Calu3 (cell line): ENCODE measurements at places on chromosomes 2 and 18. TPM values are rescaled to one million over a fixed set of nuclear protein-coding genes. Genes with fewer than 3 reads are reported as not detected.

DNA sequence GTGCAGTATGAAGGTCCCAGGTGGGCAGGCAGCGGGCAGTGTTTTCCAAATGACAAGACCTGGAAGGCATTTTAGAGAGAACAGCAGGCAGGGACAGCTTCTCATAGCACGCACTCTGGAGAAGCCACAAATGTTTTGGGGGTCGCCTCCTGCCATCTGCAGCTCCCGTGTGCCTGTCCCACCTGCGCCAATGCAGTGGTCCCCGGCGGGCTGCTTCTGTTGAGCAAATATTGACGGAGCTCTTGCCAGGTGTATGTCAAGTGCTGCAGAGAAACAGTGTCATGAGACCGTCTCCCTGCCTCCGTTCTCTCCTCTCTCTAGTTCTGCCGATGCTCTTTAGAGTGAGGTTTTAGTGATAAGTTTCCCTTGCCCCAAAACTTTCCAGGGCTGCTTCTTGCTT lies 174.8 kb downstream of the LDLRAD4 start:
- DNase-seq: no peak

- peak; percentile 34 for DNase-seq
These were observed 63.7 kb downstream of the COL4A3 start for GRCh38 chr2:227228061-227228667.

GRCh38 chr2:2237563-2237962 lies 93.5 kb downstream of the MYT1L start:
- DNase-seq: no peak

GRCh38 chr2:100978582-100979191 lies 23.4 kb upstream of the RPL31 start:
- DNase-seq: no peak

- DNase-seq: no peak
These were observed 426.1 kb downstream of the PARD3B start for GRCh38 chr2:204971206-204971907.

- no peak for DNase-seq
These were observed 10.4 kb upstream of the ST8SIA5 start for GRCh38 chr18:46767217-46767616.

- no peak for DNase-seq
These were observed 168.5 kb upstream of the KLF7 start for GRCh38 chr2:207334301-207334623.

- no peak for DNase-seq
These were observed 93.4 kb upstream of the LDLRAD4 start for GRCh38 chr18:13125191-13125590.

- DNase-seq: no peak
These were observed 18.4 kb upstream of the YES1 start for GRCh38 chr18:830315-830901.

- DNase-seq: no peak
These were observed 191.0 kb upstream of the LRP1B start for GRCh38 chr2:142321706-142322280.

- DNase-seq: no peak
These were observed 185.5 kb downstream of the KCNS3 start for GRCh38 chr2:18063826-18064470.

DNA sequence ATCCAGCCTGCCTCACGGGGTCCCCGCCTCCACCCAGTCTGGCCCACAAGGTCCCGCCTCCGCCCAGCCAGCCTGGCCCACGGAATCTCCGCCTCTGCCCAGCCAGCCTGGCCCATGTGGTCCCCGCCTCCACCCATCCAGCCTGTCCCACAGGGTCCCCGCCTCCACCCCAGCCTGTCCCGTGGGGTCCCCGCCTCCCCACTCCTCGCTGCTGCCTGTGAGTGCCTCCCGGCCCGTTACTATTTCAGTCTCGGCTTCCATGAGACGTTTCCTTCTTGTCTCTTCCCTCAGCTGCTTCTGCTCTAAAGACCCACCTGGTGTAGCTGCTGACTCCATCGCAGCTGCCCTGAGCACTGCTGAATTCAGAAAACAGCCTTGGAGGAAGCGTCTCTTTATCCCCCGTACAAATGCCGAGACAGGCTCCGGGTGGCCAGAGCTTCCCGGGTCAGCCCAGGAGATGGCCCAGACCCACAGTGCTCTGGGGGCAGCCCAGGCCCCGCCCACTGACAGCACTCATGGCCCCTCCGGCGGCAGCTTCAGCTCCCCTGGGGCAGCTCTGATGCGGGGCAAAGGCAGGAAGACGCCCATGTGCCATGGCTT lies 69.8 kb downstream of the NFATC1 start:
- no peak for DNase-seq

DNA sequence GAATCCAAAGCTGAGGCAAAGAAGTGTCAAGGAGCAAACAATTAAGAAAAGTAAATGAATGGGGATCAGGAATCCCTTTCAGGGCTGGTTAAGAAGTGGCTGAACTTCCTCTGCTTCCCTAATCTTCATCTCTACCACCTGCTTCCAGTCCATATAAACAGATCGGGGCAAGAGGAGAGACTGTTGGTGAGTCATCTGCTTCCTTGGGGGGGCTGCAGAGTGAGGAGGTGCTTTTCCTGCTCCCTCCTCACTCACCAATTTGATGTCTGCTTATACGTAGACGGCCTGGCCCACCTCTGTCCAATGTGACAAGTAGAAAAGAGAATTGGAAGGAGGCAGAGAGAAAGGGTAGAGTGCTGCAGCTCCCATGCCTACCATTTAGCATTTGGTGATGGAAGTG lies 68.4 kb downstream of the NAB1 start:
- no peak for DNase-seq

- no peak for DNase-seq
These were observed 402.5 kb upstream of the TRIB2 start for GRCh38 chr2:12314127-12314760.

GRCh38 chr2:55168221-55169154 lies 63.6 kb downstream of the CLHC1 start:
- DNase-seq: peak; percentile 56

DNA sequence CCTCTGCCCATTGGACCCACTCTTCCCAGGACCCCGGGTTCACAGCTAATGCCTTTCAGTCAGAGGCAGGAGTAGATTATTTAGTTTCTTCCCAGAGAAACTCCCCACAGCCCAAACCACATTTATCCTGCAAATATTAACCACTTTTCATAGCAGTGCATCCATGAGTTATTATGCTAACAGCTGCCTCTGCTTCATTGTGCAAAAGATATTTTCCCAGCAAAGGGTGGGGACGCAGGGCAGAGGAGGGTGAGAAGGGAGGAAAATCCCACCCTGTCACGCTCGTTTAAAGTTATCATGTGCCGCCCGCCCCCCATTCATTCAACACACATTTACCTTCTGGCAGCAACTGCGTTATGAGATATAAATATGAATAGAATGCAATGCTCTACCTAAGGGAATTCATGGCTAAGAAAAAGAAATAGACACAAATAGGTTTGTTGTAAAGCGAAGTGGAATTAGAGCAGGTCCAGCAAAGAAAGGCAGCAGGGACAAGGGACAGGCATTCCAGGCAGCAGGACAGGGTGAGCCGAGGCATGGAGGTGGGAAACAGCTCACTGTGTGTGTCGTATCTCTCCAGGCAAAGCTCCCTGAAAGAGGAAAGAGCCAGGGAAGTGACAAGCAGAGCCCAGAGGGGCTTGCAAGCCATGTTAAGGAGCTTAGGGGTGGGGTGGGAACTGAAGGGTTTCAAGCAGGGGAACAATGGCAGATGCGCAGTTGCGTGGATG lies 46.3 kb upstream of the LTBP1 start:
- no peak for DNase-seq

GRCh38 chr18:43917520-43917919 lies 640.2 kb upstream of the SYT4 start:
- no peak for DNase-seq

DNA sequence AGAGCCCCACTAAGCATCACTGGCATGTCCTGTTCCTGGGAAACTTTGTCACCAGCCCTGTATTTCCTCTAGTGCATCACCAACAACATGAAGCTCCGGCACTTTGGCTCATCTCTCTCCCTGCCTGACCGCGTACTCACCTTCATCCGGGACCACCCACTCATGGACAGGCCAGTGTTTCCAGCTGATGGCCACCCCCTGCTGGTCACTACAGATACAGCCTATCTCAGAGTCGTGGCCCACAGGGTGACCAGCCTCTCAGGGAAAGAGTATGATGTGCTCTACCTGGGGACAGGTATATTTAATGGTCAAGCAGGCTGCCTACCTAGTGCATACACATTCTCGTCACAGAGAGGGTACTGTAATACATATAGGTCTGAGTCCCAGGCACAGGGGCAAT lies 21.0 kb downstream of the SEMA4F start:
- no peak for DNase-seq

DNA sequence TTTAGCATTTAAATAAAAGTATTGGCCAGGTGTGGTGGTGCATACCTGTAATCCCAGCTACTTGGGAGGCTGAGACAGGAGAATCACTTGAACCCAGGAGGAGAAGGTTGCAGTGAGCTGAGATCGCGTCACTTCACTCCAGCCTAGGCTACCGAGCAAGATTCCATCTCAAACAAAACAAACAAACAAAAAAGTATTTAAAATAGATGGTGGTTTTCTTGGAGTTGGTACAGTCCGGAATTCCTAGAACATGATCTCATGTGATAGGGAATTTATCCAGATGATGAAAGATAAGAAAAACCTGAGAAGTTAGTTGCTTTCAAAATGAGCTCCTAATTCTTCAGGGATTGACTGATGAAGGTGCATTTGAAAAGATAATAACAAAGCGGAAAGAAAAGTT lies 62.0 kb downstream of the BIRC6 start:
- DNase-seq: no peak

- DNase-seq: no peak
These were observed 608.3 kb downstream of the GALR1 start for GRCh38 chr18:77857678-77858655.

- DNase-seq: no peak
These were observed 46.9 kb downstream of the GCA start for GRCh38 chr2:162390801-162391200.

DNA sequence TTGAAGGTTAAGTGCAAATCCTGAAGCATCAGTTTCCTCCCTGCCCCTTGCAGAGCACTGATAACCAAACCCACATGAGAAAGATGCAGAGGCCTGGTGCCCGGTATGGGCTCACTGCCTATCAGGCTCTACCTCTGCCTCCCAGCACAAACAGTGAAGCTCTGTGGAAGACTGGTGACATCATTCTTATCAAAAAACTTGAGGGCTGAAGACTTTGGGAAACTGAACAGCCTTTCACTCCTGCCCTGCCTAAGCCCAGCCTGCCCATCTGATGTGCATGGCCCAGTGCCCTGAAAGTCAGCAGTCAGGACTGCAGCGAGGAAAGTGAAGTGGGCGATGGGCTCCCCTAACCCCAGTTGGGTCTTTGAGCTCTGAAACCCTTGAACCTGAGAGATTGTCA lies 174.8 kb upstream of the ARL4C start:
- DNase-seq: no peak

DNA sequence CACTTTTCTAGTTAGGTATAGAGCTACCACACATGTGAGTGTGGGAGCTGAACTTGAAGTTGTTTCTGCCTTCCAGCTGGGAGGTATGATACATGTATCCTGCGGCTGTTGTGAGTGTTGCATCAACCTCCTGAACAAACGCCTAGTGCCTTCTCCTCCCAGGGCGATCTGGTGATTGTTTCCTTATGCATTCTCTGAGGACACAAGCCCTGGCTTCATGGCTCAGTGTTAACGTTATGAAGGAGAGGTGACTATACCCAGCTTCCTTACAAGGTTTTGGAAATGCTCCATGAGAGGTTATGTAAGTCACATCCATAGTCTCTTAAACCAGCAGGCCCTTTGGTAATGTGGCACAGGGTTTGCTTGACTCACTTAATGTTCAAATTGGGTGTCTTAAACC lies 64.9 kb downstream of the SPRED2 start:
- no peak for DNase-seq

DNA sequence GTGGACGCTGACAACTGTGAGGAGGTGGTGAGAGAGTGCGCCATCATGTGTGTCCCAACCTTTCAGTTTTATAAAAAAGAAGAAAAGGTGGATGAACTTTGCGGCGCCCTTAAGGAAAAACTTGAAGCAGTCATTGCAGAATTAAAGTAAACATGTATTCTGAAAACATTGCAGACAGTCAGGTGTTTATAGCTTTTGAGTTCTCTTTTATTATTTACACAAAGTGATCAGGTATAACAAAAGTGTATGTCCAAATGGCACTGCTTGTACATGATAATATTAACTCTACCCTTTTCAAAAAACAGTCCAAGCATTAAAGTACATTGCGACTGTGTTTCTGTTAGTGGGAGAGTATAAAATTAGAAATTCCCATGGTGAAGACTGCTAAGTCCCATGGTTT lies 2.2 kb downstream of the TXNDC2 start:
- no peak for DNase-seq

- DNase-seq: no peak
These were observed 19.6 kb downstream of the B3GNT2 start for GRCh38 chr2:62215306-62216064.

GRCh38 chr2:6828299-6828584 lies 37.5 kb downstream of the CMPK2 start:
- DNase-seq: no peak

GRCh38 chr2:100197631-100198153 lies 55.3 kb upstream of the AFF3 start:
- no peak for DNase-seq

GRCh38 chr2:134232461-134232860 lies 21.4 kb upstream of the MGAT5 start:
- DNase-seq: no peak

DNA sequence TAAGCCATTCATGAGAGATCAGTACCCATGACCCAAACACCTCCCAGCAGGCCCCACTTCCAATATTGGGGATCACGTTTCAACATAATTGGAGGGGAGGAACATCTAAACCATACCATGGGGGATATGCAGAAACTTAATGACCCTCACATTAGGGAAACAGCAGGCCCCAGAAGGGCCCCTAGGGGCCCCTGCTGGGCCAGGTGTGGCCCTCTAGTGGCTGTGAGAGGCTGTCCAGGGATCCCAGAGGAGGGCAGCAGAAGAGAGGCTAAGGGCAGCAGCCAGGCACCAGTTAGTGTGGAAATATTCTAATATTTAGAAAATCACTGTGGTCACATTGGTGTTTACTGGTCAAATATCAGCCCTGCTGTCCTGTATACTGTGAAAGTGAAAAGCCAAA lies 49.3 kb upstream of the ANKRD44 start:
- DNase-seq: no peak

- peak; percentile 50 for DNase-seq
These were observed 103.7 kb upstream of the TAF1B start for GRCh38 chr2:9739531-9739964.

- no peak for DNase-seq
These were observed 103.0 kb downstream of the UXS1 start for GRCh38 chr2:106090916-106091618.

The ALLC gene
- total RNA-seq: not detected in 2 replicates

The TMEM37 gene
- total RNA-seq: 0.61 and 0.76 TPM in 2 replicates

The SRD5A2 gene
- total RNA-seq: not detected in 2 replicates

The NEMP2 gene
- total RNA-seq: 8.5 and 10.2 TPM in 2 replicates

The SLC8A1 gene
- total RNA-seq: 0.05 and 0.10 TPM in 2 replicates

The FAM136A gene
- 53.7 and 60.4 TPM in 2 replicates for total RNA-seq

The SERPINB3 gene
- 0.34 and 0.68 TPM in 2 replicates for total RNA-seq

The ARHGAP25 gene
- 0.51 TPM in 1 of 2 replicates, not detected in the other for total RNA-seq

The APCDD1 gene
- 0.51 TPM in 1 of 2 replicates, not detected in the other for total RNA-seq

The PLB1 gene
- total RNA-seq: 0.83 and 1.6 TPM in 2 replicates

The LBX2 gene
- 3.0 and 3.5 TPM in 2 replicates for total RNA-seq

The RNF138 gene
- 34.6 and 38.9 TPM in 2 replicates for total RNA-seq

The POU3F3 gene
- not detected in 2 replicates for total RNA-seq

The ZNG1B gene
- total RNA-seq: 45.0 and 49.7 TPM in 2 replicates

The SFTPB gene
- not detected in 2 replicates for total RNA-seq

The MAP4K4 gene
- 136 and 151 TPM in 2 replicates for total RNA-seq

The LIMS3 gene
- total RNA-seq: 0.29 TPM in 1 of 2 replicates, not detected in the other

The C1QL2 gene
- not detected in 2 replicates for total RNA-seq

The TSPYL6 gene
- not detected in 2 replicates for total RNA-seq

The COL6A3 gene
- 0.07 TPM in 1 of 2 replicates, not detected in the other for total RNA-seq

The C2orf15 gene
- 6.9 and 7.7 TPM in 2 replicates for total RNA-seq

The AP1S3 gene
- 108 and 119 TPM in 2 replicates for total RNA-seq
